ENCODE measurements at places on chromosomes 3 and 15.

- no peak for DNase-seq
- no peaks in the 10 kb centered on the region for H3K4me1 ChIP-seq
- H3K4me3 ChIP-seq = no peak overlapping the region
- no peaks in the 10 kb centered on the region for H3K27me3 ChIP-seq
- no peaks in the 10 kb centered on the region for H3K36me3 ChIP-seq
Observed at GRCh38 chr15:82653483-82654168, 6.5 kb upstream of the CPEB1 start.

GRCh38 chr15:101481381-101481705, 8.2 kb downstream of the PCSK6 start:
- no peak for DNase-seq
- no peak overlapping the region for H3K4me3 ChIP-seq
- no peaks in the 10 kb centered on the region for H3K4me1 ChIP-seq
- H3K36me3 ChIP-seq = no peaks in the 10 kb centered on the region
- H3K27ac ChIP-seq = no peak overlapping the region
- H3K27me3 ChIP-seq = no peaks in the 10 kb centered on the region

GRCh38 chr3:50408443-50408944, 49.2 kb upstream of the TMEM115 start:
- no peaks in the 10 kb centered on the region for H3K4me1 ChIP-seq
- no peaks in the 10 kb centered on the region for H3K27me3 ChIP-seq
- H3K4me3 ChIP-seq = no peak overlapping the region
- no peak overlapping the region for H3K27ac ChIP-seq
- H3K36me3 ChIP-seq = no peaks in the 10 kb centered on the region

DNA sequence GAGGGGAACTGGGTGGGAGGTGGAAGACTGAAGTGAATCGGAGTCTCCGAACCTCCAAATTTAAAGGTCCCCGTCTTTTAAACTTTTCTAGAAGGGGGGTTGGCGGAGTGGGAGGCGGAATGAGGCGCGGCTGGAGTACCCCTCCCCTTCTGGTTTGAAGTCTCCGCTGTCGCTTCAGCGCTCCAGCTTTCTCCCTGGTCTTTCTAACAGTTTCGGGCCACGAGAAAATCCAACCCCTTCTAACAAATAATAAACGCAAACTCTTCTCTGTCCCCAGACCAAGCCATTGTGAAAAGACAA, 2.5 kb upstream of the MECOM start:
- no peaks in the 10 kb centered on the region for H3K27me3 ChIP-seq
- peak overlapping the region; percentile 91 for H3K4me3 ChIP-seq
- H3K36me3 ChIP-seq = no peaks in the 10 kb centered on the region
- peaks cover 19% of the 10 kb centered on the region for H3K4me1 ChIP-seq
- no peak overlapping the region for H3K27ac ChIP-seq

- H3K4me3 ChIP-seq = no peak overlapping the region
- peaks cover 44% of the 10 kb centered on the region for H3K4me1 ChIP-seq
- no peak for DNase-seq
- no peaks in the 10 kb centered on the region for H3K36me3 ChIP-seq
Observed at GRCh38 chr3:66478960-66479359, 21.9 kb downstream of the LRIG1 start.

GRCh38 chr3:49028298-49028672, 913 bp downstream of the IMPDH2 start:
- H3K27ac ChIP-seq = peak overlapping the region; percentile 87
- DNase-seq = no peak
- H3K27me3 ChIP-seq = no peaks in the 10 kb centered on the region
- peaks cover 16% of the 10 kb centered on the region for H3K4me1 ChIP-seq
- H3K4me3 ChIP-seq = peak overlapping the region; percentile 82

DNA sequence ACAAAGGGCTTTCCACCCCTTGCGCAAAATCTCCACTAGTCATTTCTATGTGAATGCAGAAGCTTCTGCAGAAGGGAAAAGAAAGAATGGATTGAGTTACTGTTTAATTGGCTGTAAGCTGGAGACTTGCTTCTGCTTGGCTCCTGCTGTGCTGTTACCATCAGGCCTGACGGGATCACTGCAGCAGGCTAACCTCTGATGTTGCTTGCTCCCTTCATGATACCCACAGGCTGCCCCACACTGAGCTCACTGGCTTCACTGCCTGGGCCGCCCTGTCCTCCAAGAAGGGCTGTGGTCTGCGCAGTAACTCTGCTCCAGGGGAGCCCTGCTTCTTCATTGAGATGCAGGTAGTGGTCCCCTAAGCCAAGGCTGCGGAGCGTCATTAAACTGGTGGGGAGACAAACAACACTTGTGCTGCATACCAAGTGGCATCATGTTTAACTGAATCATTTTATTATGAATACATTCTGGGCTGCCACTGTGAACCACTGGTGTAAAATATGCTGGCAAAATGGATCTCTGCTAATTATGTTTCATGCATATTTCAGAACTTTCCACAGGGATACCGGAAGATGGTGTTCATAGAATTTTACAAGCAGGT, 78.6 kb downstream of the WDR49 start:
- H3K27me3 ChIP-seq = no peaks in the 10 kb centered on the region
- no peak overlapping the region for H3K4me3 ChIP-seq
- no peak for DNase-seq
- H3K4me1 ChIP-seq = no peaks in the 10 kb centered on the region
- H3K27ac ChIP-seq = no peak overlapping the region
- no peaks in the 10 kb centered on the region for H3K36me3 ChIP-seq
